ENCODE measurements at places on chromosomes 4 and X. TPM values are rescaled to one million over a fixed set of nuclear protein-coding genes. Genes with fewer than 3 reads are reported as not detected.
A peak's percentile ranks its signal among the peaks of the same experiment; 100 is the strongest.

KDR gene
- total RNA-seq = 39.5 TPM

TMPRSS11A gene
- total RNA-seq = not detected

TEC gene
- 1.7 TPM for total RNA-seq

DNA sequence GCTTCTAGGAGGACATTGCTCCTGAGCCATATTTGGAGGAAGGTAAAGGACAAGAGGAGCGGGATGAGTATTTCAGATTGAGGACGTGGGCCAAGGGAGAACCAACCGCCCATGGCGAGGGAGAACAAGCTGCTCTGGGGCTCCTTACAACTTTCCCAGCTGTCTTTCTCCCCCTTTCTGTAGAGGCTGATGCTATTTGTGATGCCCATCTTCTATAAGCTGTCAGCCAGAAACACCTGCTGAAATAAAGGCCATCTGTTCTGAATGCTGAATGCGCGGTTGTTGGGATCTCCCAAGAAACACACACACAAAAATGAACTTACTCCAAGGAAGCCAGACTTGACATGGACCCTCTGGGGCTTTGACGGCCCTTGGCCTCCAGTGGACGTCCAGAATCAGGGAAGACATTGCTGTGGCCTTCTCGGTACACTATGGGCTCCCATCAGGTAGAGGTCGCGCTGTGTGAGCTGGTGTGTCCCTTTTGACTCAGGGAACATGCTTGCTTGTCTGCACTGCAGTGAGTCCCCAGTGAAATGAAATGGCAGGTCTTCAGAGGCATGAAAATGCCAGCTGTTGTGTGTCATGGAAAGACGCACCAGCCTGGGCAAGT, 30.9 kb downstream of the RWDD4 start:
- no peaks in the 10 kb centered on the region for H3K36me3 ChIP-seq
- DNase-seq = no peak
- no peaks in the 10 kb centered on the region for H3K27me3 ChIP-seq
- no peak overlapping the region for H3K4me3 ChIP-seq
- H3K27ac ChIP-seq = no peak overlapping the region

GRCh38 chr4:147846318-147847155, 114.6 kb downstream of the ARHGAP10 start:
- H3K4me3 ChIP-seq = no peak overlapping the region
- no peaks in the 10 kb centered on the region for H3K27me3 ChIP-seq
- peaks cover 5% of the 10 kb centered on the region for H3K36me3 ChIP-seq
- H3K4me1 ChIP-seq = peaks cover 75% of the 10 kb centered on the region
- no peak for DNase-seq
- H3K27ac ChIP-seq = peak overlapping the region; percentile 65

DNA sequence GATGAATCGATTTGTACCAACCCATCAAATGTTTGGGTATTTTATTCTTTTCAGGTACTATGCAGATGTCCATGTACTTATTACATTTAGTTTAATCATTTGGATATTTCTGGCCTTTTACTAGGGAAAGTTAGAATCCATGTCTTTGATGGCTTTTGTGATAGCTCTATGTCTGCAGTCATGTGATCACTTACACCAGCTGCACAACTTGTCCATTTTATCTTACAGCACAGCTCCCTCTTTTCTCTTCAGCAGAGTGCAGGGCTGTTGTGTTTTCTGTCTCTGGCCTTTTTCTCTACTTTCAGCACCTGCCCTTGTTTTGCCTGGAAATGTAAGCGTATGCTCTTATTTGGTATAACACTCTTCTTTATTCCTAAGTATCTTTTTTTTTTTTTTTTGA, 30.6 kb downstream of the WWC2 start:
- H3K4me3 ChIP-seq = no peak overlapping the region
- H3K27me3 ChIP-seq = no peaks in the 10 kb centered on the region
- no peaks in the 10 kb centered on the region for H3K36me3 ChIP-seq

DNA sequence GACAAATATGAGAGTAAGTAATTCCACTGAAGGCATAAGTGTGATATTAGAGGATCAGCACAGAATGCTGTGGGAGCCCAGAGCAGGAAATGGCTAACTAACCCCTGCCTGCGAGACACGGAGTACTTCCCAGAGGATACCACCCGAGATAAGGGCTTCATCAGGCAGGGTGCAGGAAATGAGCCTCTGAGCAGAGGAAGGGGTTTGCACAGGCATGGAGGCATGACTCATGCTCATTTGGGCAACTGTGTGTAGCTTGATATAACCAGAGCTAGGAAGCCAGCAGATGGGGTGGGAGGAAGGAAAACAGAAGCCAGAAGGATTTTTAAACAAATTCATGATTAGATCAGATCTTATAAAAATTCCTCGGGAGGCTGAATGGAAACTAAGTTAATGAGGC, 70.0 kb upstream of the TSPAN5 start:
- no peaks in the 10 kb centered on the region for H3K4me1 ChIP-seq
- H3K4me3 ChIP-seq = no peak overlapping the region
- no peak overlapping the region for H3K27ac ChIP-seq
- H3K27me3 ChIP-seq = no peaks in the 10 kb centered on the region

- H3K27ac ChIP-seq = no peak overlapping the region
- no peak overlapping the region for H3K4me3 ChIP-seq
- peaks cover 6% of the 10 kb centered on the region for H3K27me3 ChIP-seq
- DNase-seq = no peak
- H3K4me1 ChIP-seq = no peaks in the 10 kb centered on the region
- no peaks in the 10 kb centered on the region for H3K36me3 ChIP-seq
These were observed 20.7 kb downstream of the RAB40AL start for GRCh38 chrX:102957751-102958150.

- H3K4me3 ChIP-seq = no peak overlapping the region
- no peaks in the 10 kb centered on the region for H3K36me3 ChIP-seq
- no peaks in the 10 kb centered on the region for H3K4me1 ChIP-seq
- DNase-seq = no peak
These were observed 195.8 kb downstream of the CLCN4 start for GRCh38 chrX:10352536-10352935.

- H3K36me3 ChIP-seq = peaks cover 90% of the 10 kb centered on the region
- H3K27ac ChIP-seq = peak overlapping the region; percentile 13
- no peaks in the 10 kb centered on the region for H3K4me1 ChIP-seq
- H3K27me3 ChIP-seq = no peaks in the 10 kb centered on the region
- H3K4me3 ChIP-seq = no peak overlapping the region
These were observed 25.1 kb downstream of the UGDH start for GRCh38 chr4:39502019-39502663.

- peaks cover 6% of the 10 kb centered on the region for H3K4me1 ChIP-seq
- H3K36me3 ChIP-seq = no peaks in the 10 kb centered on the region
- H3K4me3 ChIP-seq = no peak overlapping the region
These were observed 21.8 kb downstream of the FGD1 start for GRCh38 chrX:54473993-54474859.
